ENCODE measurements at places on chromosomes 7 and 10.
A peak's percentile ranks its signal among the peaks of the same experiment; 100 is the strongest.

DNA sequence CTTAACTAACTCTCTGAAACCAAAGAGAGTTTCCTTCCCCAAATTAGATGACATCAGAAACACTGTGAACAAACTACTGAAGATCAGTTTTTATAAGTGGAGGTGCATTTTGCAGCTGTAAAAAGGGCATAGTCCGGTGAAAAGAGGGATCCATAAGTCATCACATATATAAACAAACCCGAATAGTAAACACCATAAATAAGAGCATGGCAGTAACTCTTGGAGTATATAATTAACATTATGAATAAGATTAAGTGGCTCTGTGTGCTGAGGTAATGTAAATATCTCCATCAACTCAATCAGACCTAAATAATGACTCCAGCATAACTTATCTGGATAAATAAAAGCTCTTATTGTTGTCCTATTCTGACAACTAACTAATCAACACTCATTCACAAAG is 43.0 kb upstream of the SHTN1 start:
- DNase-seq, result no peak

- no peak for DNase-seq
Observed at GRCh38 chr10:23139677-23140076, 44.3 kb downstream of the MSRB2 start.

DNA sequence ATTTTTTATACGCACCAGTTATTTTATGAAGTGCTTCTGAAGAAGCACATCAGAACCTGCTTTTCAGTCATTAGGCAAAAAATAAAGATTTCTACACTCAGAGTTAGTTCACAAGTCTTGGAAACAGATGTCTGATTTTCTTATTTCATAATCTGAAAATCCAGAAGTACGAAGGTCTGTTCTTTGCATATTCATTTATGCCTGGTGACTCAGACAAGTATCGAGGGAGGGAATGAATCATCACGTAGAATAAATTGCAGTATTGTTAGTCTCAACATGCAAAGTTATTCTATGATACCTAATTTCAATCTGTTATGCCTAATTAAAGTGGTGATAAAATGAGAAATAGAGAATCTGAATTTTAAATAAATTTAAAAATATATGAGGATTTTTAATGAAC is 113.6 kb upstream of the SEM1 start:
- peak; percentile 53 for DNase-seq

- DNase-seq, result no peak
Observed at GRCh38 chr10:70885931-70886903, 2.1 kb downstream of the PCBD1 start.

DNA sequence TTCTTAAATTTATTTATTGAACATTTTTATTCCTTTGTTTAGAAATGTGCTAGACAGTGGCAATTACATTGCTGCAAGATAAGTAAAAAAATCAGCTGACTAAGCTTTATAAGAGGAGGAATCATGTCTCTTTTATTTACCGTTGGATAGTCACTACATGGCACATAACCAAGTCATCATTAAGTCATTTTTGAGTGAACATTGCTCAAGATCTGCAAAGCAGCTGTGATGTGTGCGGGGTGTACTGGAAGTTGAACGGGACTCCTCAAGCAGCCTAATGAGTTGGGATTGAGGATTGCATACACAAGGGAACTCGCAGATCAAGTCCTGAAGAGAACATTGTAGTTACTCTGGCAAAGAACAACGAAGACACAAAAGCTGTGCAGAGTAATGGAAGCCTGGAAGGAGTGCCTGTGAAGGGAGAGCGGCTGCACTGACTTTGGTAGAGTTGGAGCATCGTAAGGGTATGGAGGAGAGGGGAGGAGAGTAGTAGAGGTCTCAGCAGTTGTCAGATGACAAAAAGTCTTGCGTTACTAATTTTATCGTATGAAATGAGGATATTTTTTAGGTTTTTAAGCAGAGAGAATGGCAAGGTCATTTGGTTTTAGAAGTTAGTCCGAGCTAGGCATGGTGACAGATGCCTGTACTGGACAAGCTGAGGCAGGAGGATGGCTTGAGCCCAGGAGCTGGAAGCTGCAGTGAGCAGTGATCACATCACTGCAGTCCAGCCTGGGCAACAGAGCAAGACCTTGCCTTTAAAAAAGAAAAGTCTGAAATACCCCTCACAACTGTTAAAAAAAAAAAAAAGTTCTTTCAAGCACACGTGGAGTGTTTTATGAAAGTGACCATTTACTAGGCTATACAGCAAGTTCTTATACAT is 95.1 kb downstream of the BMPR1A start:
- peak; percentile 85 for DNase-seq

Measured in iris pigment epithelial cell (primary cell).